ENCODE measurements at places on chromosomes 1 and 21.

DNA sequence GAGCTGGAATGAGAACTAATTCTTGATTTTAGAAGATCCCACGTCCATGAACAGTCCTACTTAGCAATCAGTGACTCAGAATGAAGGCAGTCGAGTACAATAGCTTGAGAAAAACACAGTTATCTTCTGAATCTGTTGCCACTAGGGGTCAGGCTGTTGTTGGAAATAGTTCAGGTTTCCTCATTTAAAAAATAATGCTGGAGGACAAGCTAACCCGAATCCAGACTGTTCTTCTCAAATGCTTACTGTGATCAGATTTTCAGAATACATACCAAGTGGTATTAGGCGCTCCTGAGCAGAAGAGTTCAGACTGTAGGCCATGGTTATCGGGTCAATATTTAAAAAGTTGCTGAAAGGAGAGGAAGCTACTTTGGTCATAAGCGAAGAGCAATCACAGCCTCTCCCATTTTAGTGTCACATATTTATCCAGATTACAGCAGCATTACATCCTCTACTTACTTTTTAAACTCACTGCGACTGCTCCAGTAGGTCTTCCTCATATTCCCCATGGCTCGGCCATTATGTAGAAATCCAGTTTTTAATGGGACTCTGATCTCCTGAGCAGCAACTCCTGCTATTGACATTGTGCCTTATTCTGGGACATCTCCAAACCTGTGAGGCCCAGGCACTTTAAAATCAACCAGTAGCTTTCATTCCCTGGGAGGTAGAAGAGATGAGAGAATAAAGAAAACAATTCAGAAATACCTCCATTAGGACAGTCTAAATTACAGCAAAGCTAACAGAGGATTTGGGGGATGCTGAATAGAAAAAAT is 10.9 kb downstream of the ERRFI1 start:
- peak; percentile 4 for DNase-seq

- DNase-seq, result no peak
Measured at GRCh38 chr1:226733876-226734275, 5.2 kb downstream of the ITPKB start.

DNA sequence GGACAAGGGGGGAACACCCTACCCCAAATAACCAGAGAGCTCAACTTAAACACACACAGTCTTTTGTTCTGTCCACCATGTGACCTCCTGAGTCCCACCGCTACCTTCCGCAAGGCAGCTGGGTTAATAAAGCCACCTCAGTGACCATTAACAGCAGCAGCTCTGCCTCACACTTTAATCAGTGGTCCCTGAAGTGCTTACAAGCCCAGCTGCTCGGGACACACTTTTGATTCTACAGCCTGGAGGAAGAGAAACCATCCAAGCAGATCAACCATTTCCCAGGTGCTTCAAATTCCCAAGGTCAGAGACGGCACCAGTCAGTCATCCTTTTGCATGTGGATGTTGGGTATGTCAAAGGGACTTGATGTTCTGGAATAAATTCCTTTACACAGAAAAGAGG is 70.1 kb downstream of the KCNJ15 start:
- no peak for DNase-seq

- DNase-seq, result no peak
Measured at GRCh38 chr1:41578712-41579335, 94.3 kb upstream of the EDN2 start.

DNA sequence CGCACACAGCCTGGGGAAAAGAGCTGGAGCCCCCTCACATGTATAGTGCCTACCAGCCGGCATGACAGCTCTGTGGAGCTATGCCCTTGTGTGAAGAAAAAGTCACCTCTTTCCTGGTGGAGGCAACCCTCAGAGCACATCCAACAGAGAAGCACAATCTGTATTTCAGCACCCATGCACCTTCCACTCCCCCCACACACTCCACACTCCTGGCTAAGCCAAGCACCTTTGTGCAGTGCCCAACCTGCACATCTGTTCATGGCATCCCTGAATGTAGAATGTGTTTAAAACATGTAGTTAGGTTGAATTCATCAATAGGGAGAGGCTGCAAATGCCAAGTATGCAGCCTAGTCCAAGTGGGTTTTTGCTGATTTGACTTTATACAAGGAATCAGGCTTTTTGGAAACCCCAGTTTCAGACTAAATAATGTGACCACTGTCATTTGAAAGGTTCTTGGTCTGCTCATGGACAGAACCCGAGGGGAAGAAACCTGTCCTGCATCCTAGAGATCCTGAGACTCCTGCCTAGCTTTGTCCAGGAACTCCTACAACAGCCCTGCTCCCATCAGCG is 197.1 kb downstream of the TOMM20 start:
- DNase-seq, result no peak

All from stimulated activated CD8-positive, alpha-beta memory T cell treated with anti-CD3 and anti-CD28 coated beads, Interleukin-2, amount 100 ng/mL, for 1 hour (primary cell).